Progenitor cell of endocrine pancreas (in vitro differentiated cells): ENCODE measurements at places on chromosomes 11 and 22. TPM values are rescaled to one million over a fixed set of nuclear protein-coding genes. Genes with fewer than 3 reads are reported as not detected.

DNA sequence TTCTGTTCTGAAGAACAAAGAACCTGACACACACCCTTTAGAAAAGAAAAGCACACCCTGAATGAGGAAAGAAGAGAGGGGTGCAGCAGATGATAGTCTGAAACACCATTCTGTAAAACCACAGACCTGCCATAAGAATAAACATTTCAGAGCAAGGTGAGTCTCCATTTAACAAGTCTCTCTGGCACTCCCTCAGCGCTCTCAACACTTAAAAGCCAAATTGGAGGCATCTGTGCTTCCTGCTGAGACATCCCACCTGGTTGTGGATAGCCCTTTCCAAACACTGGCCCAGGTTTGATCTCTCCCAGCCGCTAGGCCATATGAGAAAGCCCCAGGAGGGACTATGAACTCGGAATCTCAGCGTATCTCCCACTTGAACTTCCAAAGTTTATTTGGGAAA is 36.3 kb downstream of the ETS1 start:
- DNase-seq = no peak

GRCh38 chr11:72779495-72780128 is 14.2 kb downstream of the STARD10 start:
- DNase-seq = no peak

DNA sequence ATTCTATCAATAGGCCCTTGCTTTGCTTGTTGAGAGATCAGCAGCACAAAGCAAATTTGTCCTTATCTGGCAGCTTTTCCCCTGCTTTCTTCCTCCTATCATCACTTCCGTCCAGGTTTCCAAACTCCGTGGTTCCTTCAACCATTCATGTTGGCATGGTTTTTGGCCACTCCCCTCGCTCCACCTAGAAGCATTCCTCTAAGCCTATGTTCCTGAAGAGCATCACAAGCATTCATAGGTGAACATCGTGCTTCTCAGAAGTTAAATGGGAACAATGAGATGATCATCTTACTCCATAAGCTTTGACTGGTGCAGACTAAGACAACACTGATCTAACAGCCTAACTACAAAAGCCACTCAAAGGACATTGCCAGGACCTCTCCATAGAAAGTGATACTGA is 86.3 kb downstream of the ETS1 start:
- no peak for DNase-seq

GRCh38 chr11:7869467-7869866 is 61.6 kb downstream of the OR10A6 start:
- no peak for DNase-seq

The TRIM49D1 gene
- not detected in 2 replicates for total RNA-seq

The RAG1 gene
- total RNA-seq = 0.65 and 1.00 TPM in 2 replicates
